Stimulated activated CD8-positive, alpha-beta memory T cell treated with anti-CD3 and anti-CD28 coated beads, Interleukin-4, amount 100 ng/mL, for 24 hours (primary cell): ENCODE measurements at places on chromosomes 4 and X.

DNA sequence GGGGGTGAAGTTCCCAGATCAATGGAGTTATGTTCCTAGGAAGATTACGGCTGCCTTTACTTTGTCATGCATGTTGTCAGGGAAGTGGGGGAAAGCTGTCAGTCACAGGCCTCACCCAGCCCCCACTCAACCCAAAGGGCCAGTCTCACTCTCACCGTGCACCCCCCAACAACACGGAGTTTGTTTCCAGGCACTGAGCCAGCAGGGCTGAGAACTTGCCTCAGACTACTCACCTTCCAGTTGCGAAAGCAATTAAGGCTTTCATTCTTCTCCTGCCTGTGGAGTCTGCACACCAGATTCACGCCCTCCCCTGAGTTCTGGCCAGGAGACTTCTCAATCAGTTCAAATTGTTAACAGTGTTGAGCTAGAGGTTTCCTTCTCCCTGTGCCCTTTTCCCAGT, 114.3 kb downstream of the SH3BGRL start:
- no peak for DNase-seq

DNA sequence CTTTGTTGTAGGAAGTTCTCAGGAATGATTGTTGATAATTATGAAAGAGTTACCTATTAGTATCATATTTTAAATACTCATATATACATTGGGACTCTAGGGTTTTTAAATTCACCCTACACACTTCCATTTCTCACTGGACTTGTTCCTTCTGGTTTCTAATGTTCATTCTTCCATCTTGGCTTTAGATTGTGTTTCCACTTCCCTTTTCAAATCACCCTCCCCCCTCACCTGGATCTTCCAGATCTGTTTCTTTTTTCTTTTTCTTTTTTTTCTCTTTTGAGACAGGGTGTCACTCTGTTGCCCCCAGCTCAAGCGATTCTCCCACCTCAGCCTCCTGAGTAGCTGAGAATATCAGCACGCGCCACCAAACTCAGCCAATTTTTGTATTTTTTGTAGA, 6.7 kb upstream of the KIT start:
- no peak for DNase-seq

- DNase-seq: no peak
Measured at GRCh38 chr4:106602711-106603110, 234.1 kb upstream of the GIMD1 start.

DNA sequence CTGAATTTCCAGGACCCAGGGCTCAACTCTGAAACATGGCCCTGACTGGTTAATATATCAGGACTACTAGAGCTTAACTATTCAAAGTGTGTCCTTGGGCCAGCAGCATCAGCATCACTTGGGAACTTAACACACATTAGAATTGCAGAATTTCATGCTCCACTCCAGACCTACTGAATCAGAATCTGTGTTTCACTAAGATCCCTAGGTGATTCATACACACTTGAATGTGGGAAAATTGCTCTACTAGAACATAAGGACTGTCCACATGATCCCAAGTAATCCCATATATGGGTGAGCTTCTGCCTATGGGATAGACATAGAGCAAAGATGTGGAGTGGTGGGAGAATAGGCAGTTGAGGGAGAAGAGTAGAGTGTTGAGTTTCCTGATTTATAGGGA, 192.5 kb upstream of the CLNK start:
- no peak for DNase-seq

GRCh38 chrX:128928636-128929035, 594.7 kb downstream of the SMARCA1 start:
- DNase-seq: no peak

DNA sequence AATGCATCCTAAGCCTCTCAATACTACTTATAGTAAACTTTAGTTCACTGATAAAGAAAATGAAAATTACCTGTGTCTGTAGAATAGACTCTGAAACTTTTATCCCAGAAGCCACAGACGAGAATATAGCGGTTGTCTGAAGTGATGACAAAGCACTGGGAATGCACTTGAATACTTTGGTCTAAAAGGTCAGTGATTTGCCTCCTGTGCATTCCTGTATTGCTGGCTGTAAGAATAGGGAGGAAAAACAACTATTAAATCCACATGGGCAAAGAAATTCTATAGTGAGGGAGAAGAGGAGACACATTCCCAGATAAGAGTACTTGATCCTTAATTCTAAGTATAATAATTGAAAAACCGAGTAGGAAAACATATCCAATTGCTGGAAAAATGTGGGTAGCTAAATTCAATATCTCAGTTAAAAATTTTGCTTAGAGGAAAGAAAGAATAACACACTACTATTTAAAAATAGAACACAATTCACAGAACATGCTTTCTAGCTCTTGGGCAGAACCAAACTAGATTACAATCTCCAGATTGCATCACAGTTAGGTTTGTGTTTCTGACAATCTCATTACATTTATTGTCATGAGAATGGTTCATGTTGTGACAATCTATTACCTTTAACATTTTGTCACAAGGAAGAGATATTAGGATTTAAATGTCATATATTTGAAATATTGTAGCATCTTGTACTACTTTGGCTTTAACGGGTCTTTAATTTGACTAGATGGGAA, 232.1 kb downstream of the DCLK2 start:
- DNase-seq: no peak
